ENCODE measurements at places on chromosomes 12 and 14.

- no peak for DNase-seq
Measured at GRCh38 chr12:38956337-38956736, 50.9 kb upstream of the CPNE8 start.

GRCh38 chr12:20345866-20346265 lies 22.5 kb upstream of the PDE3A start:
- no peak for DNase-seq

- no peak for DNase-seq
Measured at GRCh38 chr14:51070726-51071125, 24.2 kb downstream of the TRIM9 start.

DNA sequence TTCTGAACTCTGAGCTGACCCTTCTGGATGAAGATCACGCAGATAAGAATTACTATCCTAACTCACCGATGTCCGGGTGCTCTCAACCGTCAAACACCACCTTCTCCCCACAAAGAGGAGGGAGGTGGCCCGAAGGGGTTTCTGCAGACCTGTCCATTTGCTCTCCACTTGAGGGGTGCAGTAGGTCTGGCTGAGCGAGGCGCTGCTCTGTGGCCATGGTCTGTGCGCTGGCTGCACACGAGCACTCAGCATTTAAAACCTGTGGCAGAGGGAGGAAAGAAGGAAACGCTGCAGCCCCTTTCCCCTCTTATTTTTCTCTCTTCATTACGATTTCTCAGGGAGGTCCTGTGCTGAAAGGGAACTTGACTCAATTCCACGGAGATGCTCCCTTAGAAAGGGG lies 1.5 kb upstream of the HOXC13 start:
- DNase-seq: no peak

DNA sequence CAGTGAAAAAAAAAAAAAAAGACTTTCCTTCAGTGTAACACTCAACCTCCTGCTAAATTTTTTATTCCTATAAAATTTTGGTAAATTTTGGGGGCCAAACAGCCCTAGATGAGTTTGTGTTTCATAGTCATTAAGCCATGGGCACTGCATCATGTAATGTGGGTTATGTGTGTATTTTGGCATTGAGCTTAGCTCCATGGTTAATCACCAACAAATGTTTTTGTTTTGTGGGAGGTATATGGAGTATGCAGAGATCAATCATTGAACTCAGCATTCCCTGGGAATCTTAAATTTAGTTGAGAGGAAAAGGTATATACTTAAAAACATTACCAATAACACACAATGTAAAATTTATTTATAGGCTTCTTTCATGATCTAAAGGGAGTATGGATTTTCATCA lies 8.5 kb upstream of the ARMH4 start:
- DNase-seq: no peak

- no peak for DNase-seq
Measured at GRCh38 chr12:11769723-11770514, 120.4 kb downstream of the ETV6 start.

- no peak for DNase-seq
Measured at GRCh38 chr14:100190126-100190525, 30.7 kb upstream of the DEGS2 start.

- DNase-seq: no peak
Measured at GRCh38 chr14:74176400-74176793, 62.9 kb upstream of the VSX2 start.

DNA sequence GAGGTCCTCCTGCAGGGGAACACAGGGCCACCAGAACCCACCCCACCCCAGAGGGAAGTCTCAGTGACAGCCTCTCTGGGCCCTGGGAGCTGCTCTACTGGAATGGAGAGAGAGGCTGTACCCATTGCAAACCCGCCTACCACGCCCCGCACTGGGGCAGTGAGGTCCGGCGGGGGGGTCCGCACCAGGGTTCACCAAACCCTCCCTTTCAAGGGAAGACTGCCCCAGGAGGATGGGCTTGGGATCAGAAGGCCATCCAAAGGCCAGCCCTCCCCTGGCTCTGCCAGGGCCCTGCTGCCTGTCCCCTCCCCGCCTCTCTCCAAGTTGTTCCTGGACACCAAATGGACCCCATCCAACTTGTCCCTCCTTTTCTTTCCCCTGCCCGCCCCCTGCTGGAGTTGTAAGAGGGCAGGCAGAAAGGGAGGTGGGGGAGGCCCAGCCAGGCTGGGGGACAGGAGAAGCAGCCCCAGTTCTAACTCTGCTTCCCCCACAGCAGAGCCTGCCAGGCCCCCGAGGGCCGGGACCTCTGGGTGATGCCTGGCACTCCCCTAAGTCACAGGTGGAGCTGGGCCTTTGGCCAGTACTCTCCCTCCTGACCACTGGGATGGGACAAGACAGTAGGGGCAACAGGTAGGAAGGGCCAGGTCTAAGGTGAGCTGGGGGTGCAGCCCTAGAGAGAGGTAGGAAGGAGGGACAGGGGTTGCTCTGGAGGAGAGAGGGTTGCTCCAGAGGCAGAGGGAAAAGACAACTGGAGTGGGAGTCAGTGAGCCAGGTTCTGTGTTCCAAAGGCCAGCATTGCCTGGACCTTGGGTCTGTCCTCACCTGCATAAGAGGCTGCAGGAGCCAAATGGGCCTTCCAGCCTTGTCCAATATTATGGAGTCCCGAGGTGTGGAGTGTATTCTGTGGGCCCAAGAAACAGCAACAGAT lies 3.2 kb upstream of the DIO3 start:
- no peak for DNase-seq

DNA sequence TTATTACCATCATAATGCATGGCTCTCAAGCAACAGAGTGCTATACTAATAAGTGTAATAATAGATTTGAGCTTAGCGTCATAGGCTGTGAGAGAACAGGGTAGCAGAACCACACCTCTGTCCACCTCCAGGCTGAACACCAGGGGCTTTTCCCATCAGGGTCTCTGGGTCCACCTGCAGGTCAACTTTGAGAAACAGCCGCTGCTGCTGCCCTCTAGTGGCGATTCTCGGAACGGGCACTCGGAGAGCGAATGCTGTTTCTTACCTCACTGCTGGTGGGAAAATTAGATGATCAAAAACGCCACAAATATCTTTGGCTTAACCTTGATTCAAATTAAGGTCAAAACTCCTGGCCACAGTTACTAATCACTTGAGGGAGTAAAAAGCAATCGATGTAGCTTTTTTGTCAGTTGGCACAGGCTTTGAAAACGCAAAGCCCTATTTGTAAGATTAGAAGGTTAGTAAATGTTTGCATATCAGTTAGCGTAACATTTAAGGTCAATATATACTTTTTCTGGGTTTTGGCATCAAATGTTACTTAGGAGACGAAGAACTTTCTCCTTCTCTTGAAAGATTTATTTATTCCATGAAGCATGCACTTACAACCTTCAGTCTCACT lies 127.9 kb upstream of the TMEM132D start:
- DNase-seq: peak; percentile 48

DNA sequence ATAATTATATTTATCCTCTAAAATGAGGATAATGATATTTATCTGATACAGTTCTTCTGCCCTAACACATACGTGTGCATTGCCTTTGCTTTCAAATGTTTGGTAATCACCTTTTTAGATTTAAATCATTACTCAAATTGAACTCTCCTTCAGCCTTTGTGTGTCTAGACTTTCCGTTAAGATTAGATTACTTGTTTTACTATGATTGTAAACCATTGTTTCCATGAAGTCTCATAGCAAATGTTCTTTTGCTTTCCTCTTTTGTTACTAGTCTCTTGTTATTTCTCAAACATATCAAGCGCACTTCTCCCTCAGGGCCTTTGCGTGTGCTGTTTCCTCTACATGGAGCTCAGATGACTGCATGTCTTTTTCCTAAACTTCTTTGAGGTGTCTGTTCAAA lies 63.7 kb downstream of the ETV6 start:
- DNase-seq: no peak

GRCh38 chr14:35254736-35255135 lies 37.4 kb upstream of the PSMA6 start:
- DNase-seq: no peak

DNA sequence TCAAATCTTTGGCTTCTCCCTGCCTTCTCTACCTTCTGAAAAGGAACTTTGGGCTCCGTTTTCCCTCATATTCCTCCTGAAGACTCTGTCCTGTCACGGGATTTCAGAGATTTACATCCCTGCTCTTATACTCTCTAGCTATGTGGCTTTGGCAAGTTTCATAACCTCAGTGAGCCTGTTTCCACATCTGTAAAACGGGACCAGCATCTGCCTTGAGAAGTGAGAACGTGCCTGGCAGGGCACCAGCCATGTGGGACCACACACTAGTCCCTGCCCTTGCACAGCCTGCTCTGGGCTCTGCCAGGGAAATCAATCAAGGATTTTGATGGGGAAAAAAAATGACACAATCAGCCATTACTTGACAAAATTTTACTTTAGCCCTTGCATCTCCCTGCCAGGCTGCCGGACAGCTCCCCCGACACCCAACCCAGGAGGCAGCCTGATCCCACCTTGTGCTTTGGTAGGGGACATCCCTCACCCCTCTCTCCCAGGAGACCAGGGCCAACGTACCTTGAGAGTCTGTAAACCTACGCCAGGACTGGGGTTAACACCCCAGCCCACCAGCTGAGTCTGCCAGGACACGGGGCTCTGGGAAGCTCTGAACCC lies 8.5 kb downstream of the PHETA1 start:
- no peak for DNase-seq

DNA sequence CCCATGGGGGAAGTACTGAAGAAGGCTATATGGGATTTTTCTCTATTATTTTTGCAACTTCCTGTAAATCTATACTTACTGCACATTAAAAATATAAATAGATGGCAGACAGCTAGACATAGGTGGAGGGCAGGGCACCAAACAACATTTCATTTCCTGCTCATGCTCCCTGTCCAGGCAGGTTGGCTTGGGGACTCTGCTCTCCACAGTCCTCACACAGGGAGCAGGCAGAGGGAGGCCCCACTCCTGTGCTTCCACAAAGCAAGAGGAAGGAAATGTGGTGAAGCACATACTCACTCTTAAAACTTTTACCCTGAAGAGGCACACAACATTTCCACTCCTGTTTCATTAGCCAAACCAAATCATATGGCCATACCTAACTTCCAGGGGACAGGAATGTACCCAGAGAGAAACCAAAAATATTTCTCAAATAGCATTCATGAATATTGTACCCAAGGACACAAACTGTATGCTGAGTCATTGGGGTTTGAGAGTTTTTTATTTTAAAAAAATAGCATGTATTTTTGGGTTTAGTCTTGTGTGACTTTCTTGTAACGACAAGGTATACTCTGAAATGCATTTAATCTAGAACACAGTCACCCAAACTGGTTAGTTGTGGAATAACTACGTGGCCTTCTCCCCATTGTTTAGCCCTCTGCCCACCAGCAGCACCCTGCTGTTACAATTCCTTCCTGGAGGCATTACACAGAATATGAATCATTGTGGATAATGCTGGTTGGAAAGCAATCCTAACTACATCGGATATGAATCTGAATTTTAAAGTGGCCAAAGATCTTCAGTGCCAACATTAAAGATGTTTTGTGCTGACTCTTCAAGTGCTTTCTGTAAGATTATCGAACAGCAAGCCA lies 40.9 kb downstream of the RTN1 start:
- no peak for DNase-seq

DNA sequence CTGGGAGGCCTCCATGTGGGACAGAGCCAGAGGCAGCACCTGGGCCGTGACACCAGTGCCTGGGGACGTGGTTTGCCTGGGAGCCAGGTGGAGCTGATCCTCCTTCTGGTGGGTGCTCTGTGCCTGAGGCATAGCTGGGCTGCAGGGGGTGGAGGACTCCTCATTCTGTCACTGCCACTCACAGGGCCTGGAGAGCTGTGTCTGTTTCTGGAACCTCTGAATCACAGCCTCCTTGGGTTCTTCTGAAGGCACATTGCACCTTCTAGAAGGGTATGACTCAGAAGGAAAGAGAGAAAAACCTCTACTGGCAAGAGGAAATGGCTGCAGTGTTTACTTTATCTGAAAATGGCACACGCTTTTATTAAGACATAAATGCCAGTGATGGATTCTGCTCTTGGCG lies 659.8 kb downstream of the VRK1 start:
- DNase-seq: peak; percentile 50

GRCh38 chr14:96466918-96467317 lies 35.3 kb upstream of the PAPOLA start:
- DNase-seq: no peak

DNA sequence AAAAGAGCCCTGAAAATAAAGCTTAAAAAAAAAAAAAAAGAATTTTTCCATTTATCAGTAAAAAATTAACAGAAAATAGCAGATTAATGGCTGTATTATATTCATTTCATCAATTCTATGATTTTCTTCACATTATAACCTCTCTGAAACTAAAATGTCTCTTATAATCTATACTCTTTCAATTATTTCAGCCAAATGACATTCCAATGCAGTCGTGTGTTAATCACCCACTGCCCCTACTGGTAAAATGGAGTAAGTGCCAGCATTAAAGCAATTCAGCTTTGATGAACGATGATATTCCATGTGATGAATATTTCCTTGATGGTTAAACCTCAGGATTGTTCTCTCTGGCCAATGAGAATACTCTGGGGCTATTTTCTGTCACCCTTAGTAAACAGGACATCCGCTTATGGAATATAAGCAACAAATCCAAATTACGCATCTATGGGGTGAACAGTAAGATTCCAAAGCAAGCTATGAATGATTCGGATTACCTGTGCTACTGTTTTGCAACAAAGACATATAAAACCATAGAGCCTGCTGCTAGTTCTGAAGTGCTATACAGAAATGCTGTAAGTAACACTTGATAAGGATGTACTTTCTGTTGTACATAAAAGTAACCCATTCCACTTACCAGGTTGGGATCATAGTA lies 20.3 kb upstream of the SYCP3 start:
- no peak for DNase-seq

DNA sequence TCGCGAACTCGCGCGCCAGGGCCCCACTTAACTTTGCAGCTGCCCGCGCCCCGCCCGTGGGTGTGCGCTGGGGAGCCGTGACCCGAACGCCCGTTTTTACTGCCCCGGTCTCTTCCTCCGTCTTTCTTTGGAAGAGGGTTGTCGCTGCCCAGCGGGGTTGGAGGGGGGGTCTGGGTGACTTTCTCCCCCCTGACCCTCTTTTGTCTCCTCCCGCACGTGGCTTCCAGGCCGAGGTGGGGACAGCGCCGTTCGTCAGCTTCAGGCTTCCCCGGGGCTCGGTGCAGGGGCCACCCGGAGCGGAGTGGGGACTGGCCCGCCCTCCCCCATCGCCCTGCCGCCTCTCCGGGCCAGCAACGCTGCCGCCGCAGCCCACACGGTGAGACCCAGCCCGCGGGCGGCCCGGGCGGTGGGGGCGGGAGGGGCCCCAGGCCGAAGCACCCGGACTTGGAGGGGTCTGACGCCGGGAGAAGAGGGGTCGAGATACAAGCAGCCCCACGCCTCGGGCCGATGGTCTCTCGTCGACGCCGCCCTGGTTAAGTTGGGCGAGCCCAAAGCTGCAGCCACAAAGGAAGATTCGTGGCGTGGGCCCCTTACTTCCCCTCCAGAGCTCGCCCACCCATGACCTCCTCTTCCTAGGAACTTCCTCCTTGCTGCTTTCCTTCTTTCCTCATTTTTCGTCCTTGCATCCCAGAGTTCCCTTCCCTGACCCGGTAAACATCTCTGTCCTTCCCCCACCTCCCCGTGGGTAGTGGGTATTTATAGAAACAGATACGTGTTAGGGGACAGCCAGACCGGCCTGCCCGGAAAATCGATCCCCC lies 1.2 kb downstream of the DYRK2 start:
- peak; percentile 47 for DNase-seq

Measured in CD8-positive, alpha-beta T cell (primary cell).